ENCODE measurements at places on chromosomes 12 and 14.

DNA sequence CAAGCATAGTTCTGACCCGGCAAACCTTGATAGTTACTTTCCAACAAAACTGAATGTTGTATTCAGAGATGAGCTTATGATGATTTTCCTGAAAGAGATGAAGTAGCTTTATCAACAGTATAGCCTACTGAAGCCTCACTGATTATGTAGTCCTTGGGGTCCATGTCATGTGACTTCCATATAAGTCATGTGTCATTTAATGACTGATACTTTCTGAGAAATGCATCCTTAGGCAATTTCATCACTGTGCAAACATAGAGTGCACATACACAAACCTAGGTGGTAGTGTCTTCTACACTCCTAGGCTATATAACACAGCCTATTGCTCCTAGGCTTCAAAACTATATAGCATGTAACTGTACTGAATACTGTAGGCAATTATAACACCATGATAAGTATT lies 28.5 kb upstream of the TUBA1C start:
- H3K4me1 ChIP-seq = peaks cover 11% of the 10 kb centered on the region
- no peaks in the 10 kb centered on the region for H3K36me3 ChIP-seq
- no peak for DNase-seq
- H3K27me3 ChIP-seq = peaks cover 25% of the 10 kb centered on the region
- no peak overlapping the region for H3K27ac ChIP-seq

GRCh38 chr12:88419794-88420193 lies 160.5 kb downstream of the KITLG start:
- DNase-seq = no peak
- no peak overlapping the region for H3K4me3 ChIP-seq
- H3K27me3 ChIP-seq = no peaks in the 10 kb centered on the region
- H3K36me3 ChIP-seq = no peaks in the 10 kb centered on the region

DNA sequence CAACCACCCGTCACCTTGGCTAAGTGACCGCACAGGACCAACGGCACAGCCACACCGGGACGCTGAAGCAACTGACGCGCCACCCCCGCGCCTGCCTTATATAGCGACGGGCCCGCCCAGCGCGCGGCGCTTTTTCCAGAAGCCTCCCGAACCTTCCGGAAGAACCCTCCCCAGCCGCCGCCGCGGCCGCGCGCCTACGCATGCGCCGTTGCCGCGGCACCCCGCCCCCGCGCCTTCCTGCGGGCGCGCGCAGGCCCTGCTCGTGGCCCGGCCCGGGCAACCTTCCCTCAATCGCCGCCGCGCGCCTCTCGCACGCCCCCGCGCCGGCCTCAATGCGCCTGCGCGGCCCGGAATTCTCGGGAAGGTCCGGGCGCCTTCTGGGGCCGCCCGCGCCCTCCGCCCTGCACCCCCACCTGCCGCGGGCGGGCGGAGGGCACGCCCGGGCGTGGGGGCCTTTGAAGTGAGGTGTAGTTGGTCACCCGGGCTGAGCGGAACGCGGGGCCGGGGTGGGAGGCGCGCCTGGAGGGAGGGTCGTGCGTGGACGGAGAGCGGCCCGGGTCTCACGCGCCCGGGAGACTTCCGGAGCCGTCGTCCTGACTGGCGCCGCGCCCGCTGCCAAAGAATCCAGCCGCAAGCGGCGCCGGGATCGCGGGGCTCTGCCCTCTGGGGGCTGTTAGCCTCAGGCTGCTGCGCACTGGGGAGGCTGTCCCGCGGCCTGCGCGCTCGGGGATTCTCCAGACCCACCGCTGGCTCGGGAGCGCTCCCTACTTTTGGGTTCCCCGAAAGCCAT lies at the start of gene HSP90AA1:
HSP90AA1 (minus strand) TSS at position 73 of the 790 bp plus-strand sequence. CDS start 666 bp downstream, outside the sequence.
- peak within 1 kb of the TSS; percentile 96 for H3K4me3 ChIP-seq
- peaks cover 37% of the 10 kb centered on the region for H3K36me3 ChIP-seq
- peak; percentile 97 for DNase-seq
- H3K4me1 ChIP-seq = no peaks in the 10 kb centered on the region
- H3K27me3 ChIP-seq = no peaks in the 10 kb centered on the region

- no peaks in the 10 kb centered on the region for H3K4me1 ChIP-seq
- no peak overlapping the region for H3K4me3 ChIP-seq
- no peak for DNase-seq
These were observed 103.0 kb downstream of the VCPKMT start for GRCh38 chr14:50013198-50013918.

GRCh38 chr14:52412426-52412825 lies 98.3 kb downstream of the PTGER2 start:
- H3K27ac ChIP-seq = no peak overlapping the region
- no peaks in the 10 kb centered on the region for H3K4me1 ChIP-seq
- no peaks in the 10 kb centered on the region for H3K27me3 ChIP-seq
- H3K36me3 ChIP-seq = no peaks in the 10 kb centered on the region

DNA sequence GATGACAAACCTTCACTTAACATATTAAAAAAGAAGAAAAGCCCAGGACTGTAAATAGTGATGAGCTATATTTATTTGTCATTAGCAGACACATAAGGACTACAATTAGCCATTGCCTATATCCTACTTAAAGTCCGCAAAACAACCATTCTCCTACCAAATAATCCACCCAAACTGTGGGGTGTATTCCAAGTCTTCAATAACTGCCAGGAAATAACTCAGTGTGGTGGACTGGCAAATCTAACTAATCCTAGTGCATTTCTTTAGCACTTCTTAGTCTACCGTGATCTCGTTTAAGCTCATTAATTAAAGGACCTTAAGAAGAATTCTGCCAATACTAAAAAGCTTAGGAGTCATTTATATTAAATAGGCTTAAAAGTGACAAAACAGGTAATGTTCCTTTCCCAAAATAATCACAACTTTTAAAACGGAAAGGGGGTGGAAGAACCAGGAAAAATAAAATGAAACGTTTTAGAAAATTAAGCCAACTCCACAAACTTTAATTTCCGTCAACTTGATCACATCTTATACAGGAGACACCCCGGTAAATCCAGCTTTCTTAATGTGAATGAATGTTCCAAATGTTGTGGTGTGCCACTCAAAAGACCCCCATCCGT lies 1.8 kb downstream of the NOVA1 start:
- H3K4me3 ChIP-seq = peak overlapping the region; percentile 90
- H3K4me1 ChIP-seq = peaks cover 9% of the 10 kb centered on the region
- H3K27me3 ChIP-seq = peaks cover 21% of the 10 kb centered on the region
- no peak for DNase-seq
- H3K36me3 ChIP-seq = peaks cover 4% of the 10 kb centered on the region

- no peaks in the 10 kb centered on the region for H3K4me1 ChIP-seq
- DNase-seq = no peak
- no peak overlapping the region for H3K4me3 ChIP-seq
- H3K36me3 ChIP-seq = no peaks in the 10 kb centered on the region
- H3K27me3 ChIP-seq = no peaks in the 10 kb centered on the region
These were observed 112.8 kb downstream of the NAV3 start for GRCh38 chr12:77943466-77943865.

All from endodermal cell (in vitro differentiated cells).